ENCODE measurements at places on chromosomes 11 and 22.
A peak's percentile ranks its signal among the peaks of the same experiment; 100 is the strongest.

- no peak for DNase-seq
These were observed 69.4 kb upstream of the API5 start for GRCh38 chr11:43242401-43242800.

DNA sequence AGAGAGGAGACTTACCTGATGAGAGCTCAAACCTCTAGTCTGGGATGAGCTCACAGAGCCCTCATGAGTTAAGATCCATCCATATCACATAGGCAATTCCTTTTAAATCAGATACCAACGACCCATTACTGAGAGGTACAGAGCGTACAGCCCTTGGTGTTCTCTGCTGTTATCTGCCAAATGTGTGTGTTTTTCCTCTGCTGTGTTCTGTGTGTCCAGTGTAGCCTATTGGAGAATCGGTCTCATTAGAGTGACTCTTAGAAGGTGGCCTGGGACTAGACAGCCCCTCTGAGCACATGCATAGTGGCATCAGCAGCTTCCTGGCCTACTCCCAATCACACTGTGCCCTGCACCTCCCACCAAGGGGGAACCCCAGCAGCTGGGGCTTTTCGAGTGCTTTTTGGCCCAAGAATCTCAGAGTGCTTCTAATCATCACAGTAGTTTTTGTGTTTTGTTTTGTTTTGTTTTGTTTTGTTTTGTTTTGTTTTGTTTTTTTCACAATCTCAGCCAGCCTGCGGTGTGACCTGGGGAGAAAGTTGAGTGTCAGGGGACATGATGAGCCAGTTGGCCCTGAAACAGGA, 25.4 kb downstream of the TP53AIP1 start:
- no peak for DNase-seq

GRCh38 chr11:23540101-23540561, 679.9 kb upstream of the CCDC179 start:
- peak; percentile 33 for DNase-seq

DNA sequence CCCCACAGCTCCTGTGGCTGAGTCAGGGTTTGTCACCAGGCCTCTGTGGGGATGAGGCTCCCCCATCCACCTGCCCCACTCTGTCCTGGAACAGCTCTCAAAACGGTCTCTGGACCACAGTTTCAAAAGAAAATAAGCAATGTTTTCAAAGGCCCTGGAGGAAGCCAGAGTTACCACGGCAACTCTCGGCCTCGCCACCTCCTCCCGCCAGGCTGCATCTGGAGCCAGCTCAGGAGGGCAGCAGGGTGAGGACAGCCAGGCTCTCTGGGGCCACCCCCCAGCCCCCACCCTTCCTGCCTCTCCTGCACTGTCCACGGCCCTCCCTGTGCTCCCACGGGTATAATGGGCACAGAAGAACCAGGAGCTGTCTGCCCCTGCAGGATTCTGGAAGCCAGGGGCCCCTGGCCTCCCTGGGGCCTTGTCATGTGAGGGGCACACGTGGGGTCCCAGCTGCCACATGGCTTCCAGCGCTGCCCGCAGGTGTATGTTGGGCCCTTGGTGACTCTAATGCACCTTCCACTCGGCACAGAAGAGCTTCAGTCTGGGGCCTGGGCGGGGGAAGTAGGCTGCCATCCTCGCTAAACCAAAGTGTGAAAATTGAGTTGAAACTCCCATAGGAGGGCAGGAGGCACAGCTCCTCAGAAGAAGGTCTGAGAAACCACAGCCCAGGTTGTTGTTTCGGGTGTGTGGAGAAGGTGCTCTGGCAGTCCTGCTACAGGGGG, 10.3 kb downstream of the CD81 start:
- peak; percentile 71 for DNase-seq

GRCh38 chr11:108902027-108902469, 237.2 kb downstream of the DDX10 start:
- no peak for DNase-seq

GRCh38 chr22:37309211-37310074, 27.1 kb downstream of the CYTH4 start:
- DNase-seq: peak; percentile 79

- DNase-seq: no peak
These were observed 162.5 kb downstream of the ETS1 start for GRCh38 chr11:128424851-128425285.

DNA sequence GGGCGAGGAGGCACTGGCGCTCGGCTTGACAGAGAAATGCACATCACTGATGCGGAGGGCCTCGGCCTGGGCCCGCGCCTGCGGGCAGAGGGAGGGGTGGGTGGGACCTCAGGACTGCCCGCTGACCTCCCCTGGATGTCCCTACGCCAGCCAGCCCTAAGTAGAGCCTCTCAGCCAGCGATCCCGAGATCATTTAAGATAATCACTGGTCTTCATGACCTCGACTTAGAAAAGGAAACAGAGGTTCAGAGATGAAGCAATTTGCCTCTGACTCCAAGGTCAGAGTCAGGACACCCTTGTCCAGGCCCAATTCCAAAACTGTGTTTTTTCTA, 4.9 kb downstream of the CBX6 start:
- no peak for DNase-seq

- DNase-seq: no peak
These were observed 23.0 kb downstream of the LARGE2 start for GRCh38 chr11:45945397-45945999.

DNA sequence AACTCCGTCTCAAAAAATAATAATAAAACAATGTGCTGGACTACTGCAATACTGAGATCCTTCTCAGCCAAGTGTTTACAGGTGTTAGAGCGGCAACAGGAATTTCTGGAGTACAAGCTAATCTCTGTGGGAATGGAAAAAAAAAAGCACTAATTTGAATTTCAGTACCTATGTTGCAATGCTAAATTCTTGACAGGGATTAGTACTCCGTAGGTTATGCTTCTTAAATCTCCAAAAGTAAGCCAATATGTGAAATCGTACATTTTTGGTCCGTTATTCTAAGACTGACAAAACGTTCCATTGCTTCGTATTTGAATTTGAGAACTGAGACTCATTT, 1.1 kb downstream of the ATL3 start:
- DNase-seq: no peak

DNA sequence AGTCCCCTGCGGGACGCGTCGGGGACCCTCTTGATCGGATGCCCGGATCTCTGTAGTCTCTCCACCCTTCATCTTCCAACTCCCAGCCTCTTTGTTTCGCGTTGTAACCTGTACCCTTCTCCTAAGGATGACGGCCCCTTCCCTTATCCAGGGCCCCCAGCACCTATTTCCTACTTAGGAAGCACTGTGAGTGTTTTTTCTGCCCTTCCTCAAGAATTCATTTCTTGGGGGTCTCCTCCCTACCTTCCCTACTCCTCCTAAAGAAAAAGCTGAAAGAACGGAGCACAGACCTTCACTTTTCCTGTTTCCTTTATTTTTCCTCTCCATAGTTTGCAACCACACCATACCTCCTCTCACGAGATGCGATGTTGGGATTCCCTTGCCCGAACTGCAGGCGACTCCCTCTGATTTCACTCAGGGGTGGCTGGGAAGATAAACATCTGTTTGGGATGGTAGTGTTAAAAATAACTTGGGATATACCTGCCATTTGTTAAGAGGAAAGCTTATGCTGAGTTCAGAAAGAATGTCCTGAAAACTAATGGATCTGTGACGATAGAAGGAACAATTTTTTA, 593 bp downstream of the FAM118B start:
- no peak for DNase-seq

GRCh38 chr11:100855466-100856067, 168.5 kb downstream of the ARHGAP42 start:
- peak; percentile 39 for DNase-seq

DNA sequence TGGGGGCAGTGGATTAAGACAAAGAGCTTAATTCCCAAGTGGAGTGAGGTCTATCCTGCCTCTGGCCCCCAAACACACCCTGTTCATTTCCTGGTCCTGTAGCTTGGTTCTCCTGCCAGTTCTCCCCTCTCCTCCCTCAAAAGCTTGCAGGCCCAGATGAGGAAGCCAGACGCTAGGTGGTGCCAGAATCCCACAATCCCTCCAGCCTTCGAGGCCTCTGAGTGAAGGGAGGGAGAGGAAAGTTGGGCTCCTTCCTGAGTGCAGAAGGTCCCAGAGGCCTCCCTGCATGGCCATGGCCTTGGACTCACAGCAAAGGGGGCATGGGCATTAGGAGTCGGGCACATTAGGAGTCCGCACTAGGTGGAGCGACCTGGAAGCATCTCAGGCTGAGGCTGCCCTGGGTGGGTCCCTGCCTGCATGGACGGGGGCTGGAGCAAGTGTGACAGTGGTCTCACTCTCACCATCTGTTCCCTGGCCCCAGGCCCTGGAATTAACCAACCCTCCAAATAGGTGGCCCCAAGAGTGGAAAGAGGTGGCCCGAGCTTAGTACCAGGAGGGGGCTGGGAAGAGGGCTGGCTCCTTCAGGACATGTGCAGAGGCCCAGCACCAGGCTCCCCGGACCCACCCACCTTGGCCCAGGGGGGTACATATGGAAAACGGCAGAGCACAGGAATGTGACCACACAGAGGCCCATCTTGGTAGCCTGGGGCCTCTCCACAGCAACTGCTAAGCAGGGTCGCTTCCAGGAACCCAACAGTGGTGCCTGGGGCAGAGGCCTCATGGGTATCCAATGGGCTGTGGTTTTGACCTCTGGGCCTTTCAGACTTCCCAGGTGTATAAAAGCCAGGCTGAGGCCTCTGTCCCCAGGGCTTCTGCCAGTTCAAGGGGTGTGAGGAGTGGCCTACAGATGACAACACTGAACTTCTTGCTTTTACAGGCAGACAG, 5.2 kb downstream of the FXYD2 start:
- peak; percentile 35 for DNase-seq

DNA sequence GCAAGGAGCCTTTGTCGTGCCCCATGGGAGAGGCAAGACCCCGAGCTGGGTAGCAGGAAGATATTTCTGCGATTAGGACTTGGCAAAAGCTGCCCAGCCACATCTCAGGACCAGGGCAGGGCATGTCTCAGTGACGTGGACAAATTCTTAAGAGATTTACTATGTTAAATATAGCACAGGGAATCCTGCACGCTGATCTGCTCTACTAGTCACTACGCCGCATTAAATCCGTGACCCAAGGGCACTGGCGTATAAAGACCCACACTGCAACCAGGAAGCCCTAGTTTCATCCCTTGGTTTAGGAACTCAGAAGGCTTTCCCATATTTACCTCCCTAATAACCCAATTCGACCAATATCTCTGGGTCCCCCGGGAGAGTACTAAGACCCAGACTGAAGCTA, 35.1 kb downstream of the AP1B1 start:
- DNase-seq: no peak

DNA sequence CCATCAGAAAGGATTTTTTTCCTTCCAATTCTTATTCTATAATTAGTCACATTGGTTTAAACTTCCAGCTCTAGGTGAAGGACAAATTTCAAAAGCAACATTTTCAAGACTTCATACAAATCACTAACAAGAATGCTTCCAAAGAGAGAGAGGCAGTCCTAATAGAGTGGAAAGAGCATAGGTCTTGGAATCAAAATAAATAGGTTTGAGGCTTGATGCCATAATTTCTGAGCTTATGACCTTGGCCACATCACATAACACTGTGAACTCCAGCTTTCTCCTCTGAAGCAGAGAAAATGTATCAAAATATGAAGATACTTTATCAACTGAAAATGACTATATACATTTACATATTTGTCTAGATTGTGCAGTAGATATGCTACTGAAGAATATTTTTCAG, 246.8 kb downstream of the GRM5 start:
- no peak for DNase-seq

GRCh38 chr22:25656724-25657123, 85.3 kb upstream of the MYO18B start:
- peak; percentile 70 for DNase-seq
